ENCODE measurements at places on chromosomes 12 and 14.

DNA sequence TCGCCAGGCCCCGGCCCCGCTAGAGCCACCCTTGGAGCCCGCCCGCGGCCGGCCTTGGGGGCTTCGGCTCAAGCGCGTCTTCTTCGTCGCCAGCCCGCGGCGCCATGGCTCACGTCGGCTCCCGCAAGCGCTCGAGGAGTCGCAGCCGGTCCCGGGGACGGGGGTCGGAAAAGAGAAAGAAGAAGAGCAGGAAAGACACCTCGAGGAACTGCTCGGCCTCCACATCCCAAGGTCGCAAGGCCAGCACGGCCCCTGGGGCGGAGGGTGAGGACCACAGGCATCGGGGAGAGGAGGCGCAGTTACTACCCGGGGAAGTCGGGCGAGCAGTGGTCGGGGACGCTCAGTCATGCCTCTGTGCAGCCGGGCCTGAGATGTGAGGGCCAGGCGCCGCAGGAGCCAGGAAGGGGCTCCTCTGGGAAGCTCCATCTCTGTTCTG is 573 bp downstream of the ARL6IP4 start:
- no peak for DNase-seq

DNA sequence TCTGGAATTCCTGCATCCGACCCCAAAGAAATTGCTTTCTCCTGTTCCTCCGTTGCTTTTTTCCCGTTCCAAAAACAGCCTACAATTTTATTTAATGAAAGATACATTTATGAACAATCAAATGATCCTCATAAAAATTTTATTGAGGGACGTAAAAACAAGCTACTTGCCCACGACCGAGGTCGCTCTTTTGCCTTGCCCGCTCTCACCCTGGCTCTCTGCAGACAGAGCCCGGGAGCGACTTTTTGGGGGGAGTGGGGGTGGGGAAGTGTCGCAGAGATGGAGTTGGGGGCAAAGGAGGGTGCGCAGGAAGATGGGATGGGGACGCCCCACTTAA is 1.1 kb upstream of the HOXC9 start:
- no peak for DNase-seq

DNA sequence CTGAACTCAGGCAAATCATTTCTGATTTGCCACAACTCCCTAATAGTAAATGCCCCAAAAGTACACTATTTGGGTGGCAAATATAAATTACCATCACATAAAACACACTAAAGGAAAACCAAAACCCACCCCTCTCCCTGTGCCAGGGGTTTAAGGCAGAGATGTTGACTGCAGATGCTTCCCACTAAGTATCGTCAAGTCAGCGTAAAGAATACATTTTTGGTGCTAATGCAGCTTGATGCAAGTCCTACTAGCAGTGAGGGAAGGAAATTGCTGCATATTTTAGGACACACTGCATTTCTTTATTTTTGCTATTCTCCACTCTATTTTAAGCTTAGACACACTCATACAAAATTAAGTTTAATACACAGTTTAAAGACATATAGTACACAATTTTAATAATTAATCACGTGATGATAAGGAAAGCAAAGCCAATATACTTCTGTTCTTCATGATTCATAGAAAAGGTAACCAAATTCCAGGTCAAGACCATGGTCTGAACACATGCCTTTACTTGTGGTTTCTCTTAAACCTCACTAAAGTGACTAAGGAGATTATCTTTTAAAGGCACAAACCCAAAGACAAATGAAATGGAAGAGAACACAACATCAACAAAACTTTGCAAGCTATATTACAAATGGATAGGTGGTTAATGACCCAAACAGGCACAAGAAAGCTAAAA is 162.2 kb downstream of the STXBP6 start:
- DNase-seq = no peak

- DNase-seq = peak; percentile 26
Observed at GRCh38 chr14:88013750-88014349, 8.9 kb downstream of the GPR65 start.

- no peak for DNase-seq
Observed at GRCh38 chr12:39712334-39712733, 92.7 kb upstream of the ABCD2 start.

- DNase-seq = peak; percentile 34
Observed at GRCh38 chr14:68927956-68928675, 51.0 kb downstream of the ACTN1 start.

DNA sequence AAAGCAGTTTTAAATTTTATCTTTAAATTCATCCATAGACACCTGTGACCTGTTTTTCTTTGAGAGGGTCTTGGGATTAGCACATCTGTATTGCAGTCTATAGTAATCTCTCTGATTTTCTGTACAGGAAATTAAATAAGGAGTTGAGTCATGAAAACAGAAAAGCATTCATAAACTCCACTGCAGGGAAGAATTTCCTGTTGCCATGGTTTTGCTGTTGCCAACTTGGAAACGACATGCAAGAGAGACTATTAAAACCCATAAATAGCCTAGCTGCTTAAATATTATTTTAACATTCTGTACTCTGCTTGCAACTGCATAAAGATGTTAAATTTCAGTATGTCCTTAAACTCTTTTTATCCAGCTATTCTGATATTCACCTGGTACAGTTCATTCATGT is 281.0 kb upstream of the RGS6 start:
- no peak for DNase-seq

All from activated CD4-positive, alpha-beta T cell treated with anti-CD3 and anti-CD28 coated beads, Interleukin-2, amount 10 ng/mL, durations not matched to agents 7 days and 5 days (primary cell).